ENCODE measurements at places on chromosomes 5 and 9. TPM values are rescaled to one million over a fixed set of nuclear protein-coding genes. Genes with fewer than 3 reads are reported as not detected.

SOX30 gene
- total RNA-seq = 0.18 TPM

DNA sequence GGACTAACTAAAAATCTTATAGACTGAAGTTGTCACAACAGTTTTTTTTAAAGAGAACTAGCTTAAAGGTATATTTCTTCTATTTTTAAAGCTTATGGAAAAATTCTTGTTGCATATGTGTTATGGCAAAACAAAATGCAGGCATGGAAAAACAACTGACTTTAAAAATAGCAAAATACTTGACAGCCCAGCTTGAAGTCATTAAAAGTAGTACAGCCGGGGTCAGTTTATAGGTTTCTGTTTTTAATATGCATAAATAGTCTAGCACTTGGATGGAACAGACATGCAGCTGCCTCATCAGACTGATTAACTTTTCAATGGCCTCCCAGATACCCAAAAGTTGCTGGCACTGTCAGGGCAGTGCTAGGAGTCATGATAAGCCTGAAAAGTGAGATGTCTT is 22.3 kb upstream of the ARL15 start:
- DNase-seq = no peak

GRCh38 chr5:91272858-91273257 is 110.3 kb downstream of the ARRDC3 start:
- no peak for DNase-seq

DNA sequence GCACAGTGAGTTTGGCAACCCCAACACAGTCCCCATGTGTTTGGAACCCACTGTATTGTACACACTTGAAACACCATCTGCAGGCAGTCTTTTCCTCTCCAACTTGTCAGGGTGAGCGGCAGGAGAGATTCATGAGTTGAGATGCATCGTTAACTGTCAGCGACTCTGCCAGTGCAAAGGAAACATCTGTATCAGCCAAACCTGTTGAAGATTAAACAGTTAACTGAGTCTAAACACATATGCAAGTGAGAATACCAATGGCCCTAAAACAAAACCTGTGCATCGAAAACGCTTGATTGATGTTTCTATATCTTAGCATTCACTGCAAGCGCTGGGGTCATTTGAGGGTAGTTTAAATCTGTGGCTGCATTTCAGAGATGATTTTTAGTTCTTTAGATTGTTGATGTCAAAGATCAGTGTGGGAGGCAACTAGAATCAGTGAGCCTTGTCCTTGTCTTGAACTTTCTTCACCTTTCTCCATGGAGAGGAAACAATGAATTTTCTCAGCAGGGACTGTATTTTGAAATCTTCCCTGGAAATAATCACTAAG is 41.3 kb upstream of the PAM start:
- DNase-seq = no peak

DNA sequence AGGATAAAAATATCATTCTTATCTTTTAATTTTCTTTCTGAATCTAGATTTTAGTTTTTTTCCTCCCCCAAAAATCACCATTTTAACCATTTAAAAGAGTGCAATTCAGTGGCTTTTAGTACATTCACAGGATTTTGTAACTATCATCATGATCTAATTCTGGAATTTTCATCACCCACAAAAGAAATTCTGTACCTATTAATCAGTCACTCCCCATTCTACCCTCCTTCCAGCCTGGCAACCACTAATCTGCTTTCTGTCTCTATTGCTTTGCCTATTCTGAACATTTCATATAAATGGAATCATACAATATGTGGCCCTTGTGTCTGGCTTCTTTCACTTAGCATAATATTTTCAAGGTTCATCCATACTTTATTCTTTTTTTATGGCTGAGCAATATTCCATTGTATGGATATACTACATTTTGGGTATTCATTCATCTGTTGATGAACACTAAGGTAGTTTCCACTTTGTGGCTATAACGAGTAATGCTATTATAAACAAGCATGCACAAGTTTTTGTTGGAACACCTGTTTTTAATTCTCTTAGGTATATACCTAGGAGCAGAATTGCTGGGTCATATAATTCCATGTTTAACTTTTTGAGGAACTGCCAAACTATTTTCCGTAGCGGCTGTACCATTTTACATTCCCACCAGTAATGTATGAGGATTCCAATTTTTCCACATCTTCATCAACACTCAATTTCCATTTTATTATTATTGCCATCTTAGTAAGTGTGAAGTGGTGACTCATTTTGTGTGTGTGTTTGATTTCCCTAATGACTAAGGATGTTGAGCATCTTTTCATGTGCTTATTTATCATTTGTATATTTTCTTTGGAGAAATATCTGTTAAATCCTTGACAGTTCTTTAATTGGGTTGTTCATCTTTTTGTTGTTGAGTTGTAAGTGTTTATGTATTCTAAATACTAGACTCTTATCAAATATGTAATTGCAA is 340.3 kb downstream of the CWC27 start:
- DNase-seq = no peak

DNA sequence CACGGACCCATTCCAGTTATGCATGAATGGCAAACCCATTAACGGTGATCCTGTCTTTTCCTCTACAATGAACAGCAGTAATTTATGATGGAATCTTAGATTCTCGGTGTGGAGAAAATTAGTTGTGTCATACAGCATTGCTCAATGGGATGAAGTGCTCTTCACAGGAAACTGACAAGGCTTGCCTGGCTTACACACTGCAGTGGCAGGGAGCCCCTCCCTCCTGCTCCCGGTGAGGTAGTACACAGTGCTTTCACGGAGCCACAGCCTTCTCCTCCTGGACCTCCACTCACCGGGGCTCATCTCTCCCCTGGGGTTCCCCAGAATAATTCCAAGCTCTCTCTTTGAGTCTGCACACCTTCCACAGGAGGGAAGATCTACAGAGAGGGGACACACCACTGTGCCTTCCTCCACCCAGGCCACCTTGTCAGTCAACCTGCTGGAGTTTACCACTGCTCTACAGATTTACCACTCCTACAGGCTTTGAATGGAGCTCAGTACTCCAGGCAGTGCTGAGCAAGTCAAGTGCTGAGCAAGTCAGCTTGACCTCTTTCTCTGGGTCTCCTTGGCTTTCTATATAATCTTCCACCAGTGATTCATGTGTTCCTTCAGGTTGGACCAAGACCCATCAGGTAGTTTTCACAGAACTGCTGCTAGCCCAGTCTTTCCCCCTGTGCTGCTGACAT is 59.1 kb upstream of the TBC1D2 start:
- DNase-seq = no peak

DNA sequence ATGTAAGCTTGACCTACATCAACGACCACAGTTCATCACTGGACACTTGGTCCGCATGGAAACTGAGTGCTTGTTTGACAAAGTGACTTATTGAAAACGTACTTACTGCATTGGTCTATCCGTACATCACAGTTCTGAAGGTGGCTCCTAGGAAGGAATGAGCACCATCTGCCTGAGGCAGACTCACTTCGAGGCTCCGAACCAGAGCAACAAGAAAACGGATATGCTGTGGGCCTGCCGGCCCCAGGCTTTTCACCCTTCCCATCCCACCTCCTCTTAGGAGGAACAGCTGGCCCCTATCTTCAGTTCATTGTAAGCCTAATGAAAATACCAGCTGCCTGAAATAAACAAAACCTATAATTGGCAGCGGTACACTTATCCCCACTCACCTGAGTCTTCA is 67.2 kb upstream of the TSLP start:
- DNase-seq = no peak
